G401 (cell line): ENCODE measurements at places on chromosomes 3 and 15.
A peak's percentile ranks its signal among the peaks of the same experiment; 100 is the strongest.

DNA sequence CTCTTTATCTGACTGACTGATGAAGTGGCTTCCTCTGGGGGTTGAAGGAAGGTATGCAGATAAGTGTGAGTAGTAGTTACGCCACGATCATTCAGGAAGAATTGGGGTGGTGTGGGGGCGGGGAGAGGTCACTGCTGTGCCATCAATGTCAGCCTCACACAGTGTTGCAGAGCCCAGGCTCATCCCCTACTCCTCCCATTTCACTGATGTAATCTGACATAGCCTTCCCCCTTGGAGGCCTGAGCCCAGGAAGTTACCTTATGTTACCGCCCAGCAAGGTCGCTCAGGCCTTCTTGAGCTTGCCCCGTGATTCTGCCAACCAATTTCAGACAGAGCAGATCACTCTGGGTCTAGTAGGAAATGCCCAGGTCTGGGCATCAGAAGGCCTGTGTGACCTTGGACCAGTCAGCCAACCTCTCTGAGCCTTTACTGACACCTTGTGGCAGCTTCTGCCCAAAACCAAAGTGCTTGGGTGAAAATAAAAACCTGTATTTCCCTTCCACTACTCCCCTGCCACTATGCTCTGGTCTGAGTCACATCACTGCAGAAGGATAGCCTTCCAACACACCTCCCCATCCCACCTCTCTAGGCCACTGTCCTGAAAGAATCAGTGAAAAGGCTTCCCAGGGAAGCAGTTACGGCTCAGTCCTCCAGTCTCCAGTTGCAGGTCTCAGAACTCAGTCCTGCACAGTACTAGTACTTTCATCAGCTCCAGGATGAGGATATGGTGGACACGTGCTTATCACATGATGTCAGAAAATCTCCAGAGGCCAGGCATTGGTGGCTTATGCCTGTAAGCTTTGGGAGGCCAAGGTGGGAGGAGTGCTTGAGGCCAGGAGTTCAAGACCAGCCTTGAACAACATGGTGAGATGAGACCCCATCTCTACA is 28.1 kb upstream of the INSYN1 start:
- DNase-seq = peak; percentile 15

GRCh38 chr3:191005790-191006189 is 143.3 kb upstream of the GMNC start:
- no peak for DNase-seq

DNA sequence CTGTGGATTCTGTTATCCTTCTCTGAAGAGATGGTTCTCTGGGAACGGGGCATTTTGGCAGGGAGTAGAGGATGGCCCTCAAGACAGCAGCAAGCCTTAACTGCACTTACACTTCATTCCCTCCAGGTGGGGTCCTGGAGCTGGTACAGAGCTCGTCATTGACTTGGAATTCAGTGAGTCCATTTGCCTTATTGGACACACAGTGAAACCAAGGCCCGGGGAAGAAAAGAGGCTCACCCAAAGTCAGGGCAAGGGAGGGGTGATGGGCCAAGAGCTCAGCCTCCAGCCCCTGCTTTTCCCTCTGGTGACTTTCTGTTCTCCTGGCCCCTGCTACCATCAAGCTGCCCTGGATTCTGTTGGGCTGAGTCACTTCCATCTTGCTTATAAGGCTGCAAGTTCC is 125.6 kb downstream of the ETFA start:
- DNase-seq = no peak

- no peak for DNase-seq
Observed at GRCh38 chr15:77759896-77760592, 127.3 kb upstream of the LINGO1 start.

DNA sequence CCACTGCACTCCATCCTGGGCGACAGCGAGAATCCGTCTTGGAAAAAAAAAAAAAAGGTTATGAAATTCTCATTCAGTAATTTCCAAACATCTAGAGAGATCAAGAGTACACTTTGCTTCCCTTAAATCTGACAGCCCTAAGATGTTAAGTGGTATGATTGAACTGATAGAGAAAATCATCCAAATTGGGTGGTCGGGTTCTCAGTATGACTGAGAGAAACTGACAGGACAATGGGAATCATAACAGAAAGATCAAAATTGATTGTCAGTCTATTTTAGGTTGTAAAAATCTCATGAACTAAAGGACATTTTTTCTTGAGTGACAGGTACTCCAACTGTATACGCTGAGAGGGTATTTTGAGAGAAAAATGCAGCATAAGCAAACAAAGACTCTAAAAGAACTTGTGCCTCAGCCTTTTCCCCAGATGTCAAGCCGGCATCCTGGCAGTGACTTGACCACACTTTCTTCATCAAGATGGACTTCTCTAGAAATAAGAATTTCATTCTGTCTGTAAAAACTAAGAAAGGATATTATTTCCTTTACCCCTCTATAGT is 65.8 kb downstream of the MYO5A start:
- no peak for DNase-seq

DNA sequence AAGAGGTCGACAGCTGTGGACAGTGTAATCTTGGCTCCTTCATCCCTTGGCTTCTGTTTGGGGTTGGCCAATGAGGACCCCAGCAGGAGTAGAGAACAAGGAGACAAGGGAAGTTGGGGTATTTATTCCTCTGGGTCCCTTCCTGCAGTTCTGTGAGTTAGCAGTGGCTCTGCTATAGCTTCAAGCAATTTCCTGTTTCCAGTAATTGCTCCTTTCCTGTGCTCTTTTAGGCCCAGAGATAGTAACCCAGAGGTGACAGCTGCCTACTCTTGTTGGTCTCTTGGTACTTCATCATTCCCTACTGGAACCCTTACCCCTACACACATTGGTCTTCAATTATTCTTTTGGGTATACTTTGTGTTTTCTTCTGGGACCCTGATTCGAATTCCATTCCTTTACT is 92.9 kb downstream of the NR1D2 start:
- no peak for DNase-seq

GRCh38 chr3:98026425-98027084 is 8.6 kb downstream of the GABRR3 start:
- DNase-seq = no peak

DNA sequence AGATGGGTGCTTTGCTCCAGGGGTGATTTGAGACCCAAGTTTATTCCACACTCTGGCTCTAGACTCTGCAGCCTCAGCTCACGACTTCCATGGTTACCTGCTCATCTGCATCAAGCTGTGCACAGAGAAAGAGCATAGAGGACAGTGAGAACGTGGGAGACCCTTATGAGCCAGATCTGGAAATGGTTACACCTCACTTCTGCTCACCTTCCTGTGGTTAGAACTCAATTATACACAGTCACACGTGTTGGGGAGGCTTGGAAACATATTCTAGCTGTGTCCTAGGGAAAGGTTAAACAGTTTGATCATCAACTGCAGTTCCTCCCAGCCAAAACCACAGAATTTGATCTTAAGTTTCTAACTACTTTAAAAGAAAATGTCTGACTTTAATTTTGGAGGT is 1.8 kb downstream of the FETUB start:
- DNase-seq = no peak

- DNase-seq = no peak
Observed at GRCh38 chr3:109336291-109336861, 970 bp downstream of the DPPA4 start.

DNA sequence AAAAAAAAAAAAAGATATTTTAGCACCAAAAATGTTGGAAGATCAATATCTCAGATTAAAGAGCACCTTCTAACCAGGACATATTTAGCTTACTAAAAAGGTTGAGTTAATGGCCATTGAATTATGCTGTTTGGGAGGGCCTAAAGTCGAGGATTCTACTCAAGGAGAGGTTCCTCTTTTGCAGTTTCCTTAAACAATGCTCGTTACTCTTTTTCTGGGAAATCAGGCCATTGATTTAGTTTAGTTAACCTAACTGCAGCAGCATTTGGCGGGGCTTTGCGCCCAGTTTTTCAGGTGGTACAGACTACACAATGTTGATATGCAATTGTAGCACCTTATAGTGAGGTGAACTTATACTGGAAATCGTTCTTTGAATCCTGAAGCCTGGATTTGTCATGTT is 6.8 kb downstream of the ABHD2 start:
- DNase-seq = no peak

- DNase-seq = no peak
Observed at GRCh38 chr3:176935194-176935888, 261.9 kb downstream of the TBL1XR1 start.

GRCh38 chr15:52427804-52428203 is 100.9 kb downstream of the MYO5A start:
- DNase-seq = peak; percentile 39

DNA sequence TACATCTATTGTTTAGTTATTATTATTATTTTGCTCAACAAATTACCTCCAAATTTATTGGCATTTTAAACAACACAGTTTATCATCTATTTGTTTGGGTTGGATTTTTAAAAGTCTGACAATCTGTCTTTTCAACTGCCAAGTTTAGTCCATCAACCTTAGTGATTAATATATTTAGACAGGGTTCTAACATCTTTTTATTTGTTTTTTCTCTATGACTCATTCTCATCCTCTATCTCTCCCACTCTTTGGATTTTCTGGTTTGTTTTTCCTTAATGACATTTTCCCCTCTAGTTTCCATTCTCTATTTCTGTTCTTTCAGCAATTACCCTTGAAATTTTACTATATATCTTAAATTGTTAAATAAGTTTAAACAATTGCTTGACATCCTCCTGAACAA is 41.9 kb downstream of the EMC4 start:
- DNase-seq = no peak

DNA sequence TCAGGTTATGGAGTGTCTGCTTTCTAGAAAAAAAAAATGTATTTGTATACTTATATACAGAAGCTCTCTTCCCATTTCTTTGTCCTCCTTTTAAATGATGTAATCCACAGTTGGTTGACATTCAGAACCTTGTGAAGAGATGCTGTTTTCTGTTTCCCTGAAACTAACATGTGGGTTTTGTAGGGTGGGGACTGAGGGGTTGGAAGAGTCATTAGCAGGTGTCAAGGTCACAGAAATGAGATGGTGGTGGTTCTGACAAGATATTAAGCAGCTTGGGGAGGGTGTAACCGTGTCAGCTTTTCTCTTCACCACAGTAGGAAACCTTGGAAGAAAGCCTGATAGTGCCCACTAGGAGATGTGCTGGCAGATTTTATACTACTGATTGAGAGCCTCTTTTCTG is 2.4 kb downstream of the RASA2 start:
- DNase-seq = no peak

DNA sequence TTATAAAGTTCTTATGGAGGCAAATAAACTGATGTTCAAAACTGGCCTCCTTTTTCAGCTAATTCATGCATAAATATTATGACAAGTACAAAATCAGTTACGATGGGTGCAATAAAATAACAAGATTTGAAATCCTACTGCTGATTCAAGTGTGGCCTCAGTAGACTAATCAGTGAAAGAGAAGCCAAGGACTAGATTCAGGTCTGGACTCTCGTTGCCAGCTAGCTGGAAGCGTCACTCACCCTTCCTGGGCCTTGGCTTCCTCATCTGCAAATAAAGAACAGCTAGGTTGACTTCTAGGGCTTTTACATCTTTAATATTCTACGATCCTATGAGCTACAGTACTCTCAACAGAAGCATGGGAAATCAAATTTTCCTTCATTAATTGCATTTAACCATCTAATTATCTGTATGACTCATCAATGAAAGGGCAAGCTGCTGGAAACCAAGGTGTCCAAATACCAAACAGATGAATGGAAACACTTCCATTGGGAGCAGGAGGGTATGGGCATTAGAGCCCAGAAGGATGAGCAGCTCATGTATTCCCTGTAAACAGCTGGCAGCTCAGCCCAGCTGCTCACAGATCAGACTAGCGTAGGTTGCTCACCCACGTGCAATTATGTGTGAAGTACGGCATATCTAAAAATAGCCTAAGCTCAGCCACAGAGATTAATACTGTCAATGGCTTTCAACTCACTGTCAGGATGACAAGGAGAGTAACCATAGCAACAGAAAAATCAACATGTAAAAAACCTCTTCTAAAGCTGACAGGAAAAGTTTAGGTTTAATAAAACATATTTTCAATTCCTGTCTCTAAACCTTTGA is 294.8 kb downstream of the PLCL2 start:
- DNase-seq = no peak

GRCh38 chr3:141382571-141382970 is 14.3 kb downstream of the ZBTB38 start:
- peak; percentile 45 for DNase-seq

DNA sequence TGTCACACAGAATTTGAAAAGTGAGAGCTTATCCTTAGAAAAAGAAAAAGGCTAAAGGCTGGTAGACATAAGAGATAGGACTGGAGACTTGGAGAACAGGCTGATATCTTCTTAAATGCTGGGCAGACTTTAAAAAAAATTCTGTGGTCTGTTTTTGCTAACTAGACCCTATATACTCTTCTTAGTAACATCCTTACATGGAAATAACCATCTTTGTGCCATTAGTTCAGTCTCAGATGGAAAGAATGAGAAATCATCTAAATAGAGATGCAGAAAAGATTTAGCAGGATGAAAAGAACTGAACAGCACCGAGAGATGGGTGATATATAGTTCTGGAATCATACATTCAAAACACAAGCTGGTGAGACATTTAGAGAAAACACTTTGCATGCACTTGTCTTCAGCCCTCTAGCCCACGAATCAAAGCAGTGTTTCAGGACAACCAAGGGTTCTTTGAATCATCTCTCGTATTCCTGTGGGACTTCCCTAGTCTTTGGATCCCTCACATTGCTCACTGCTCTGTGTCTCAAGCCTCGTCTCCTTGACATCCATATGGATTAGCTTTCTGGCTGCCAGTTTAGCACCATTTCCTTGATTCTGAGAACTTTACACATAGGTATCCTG is 93.0 kb upstream of the LYSMD4 start:
- no peak for DNase-seq

GRCh38 chr15:101600035-101600434 is 52.1 kb downstream of the TM2D3 start:
- DNase-seq = no peak

DNA sequence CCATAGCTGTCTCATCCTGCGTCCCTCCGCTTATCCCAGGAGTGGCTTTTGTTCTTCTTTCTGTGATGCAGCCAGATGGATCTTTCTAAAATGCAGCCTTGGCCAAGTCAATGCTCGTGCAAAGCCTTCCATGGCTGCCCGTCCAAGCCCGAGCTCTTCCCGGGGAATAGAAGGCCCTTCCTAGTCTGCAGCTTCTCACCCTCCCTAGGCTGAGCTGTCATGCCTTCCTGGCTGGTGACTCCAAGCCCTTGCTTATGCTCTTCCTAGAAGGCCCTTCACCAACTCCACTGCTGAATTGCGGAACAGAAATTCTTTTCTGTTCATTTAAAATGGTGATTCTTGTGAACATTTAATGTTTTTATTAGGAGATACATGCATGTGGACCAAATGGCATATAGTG is 95.9 kb downstream of the SMAD6 start:
- no peak for DNase-seq

GRCh38 chr3:5312290-5312689 is 124.8 kb downstream of the EDEM1 start:
- no peak for DNase-seq

DNA sequence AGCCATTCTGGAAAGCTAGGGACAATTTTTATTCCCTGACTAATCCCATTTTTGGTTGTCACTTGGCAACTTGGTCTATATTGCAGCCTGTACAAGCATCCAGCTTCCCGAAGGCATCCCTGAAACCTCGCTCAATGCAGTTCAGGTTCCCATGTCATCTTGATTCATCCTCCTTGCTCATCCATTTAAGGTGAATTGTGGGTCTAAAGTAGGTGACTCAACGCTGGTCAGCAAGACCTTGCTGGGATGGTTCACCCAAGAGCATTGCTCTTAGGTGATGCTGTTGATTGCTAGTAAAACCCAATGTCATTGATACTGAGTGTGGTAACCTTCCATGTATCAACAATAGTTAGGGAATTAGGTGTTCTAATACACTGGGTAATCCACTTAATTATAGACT is 13.1 kb upstream of the RAB8B start:
- DNase-seq = no peak
